Foreskin keratinocyte (primary cell): ENCODE measurements at places on chromosomes 4 and X. TPM values are rescaled to one million over a fixed set of nuclear protein-coding genes. Genes with fewer than 3 reads are reported as not detected.

Gene RADX
- total RNA-seq, result 2.9 and 3.7 TPM in 2 replicates

Gene RTL3
- not detected in 2 replicates for total RNA-seq

Gene FAM47E
- total RNA-seq, result not detected in 2 replicates

Gene HNRNPDL
- 259 and 311 TPM in 2 replicates for total RNA-seq

Gene YY2
- total RNA-seq, result 2.2 TPM in 2 replicates

Gene ANK2
- total RNA-seq, result 0.60 and 1.2 TPM in 2 replicates

Gene DKK2
- 0.32 and 0.54 TPM in 2 replicates for total RNA-seq

Gene PCDH7
- 34.5 and 43.2 TPM in 2 replicates for total RNA-seq

Gene LRCH2
- total RNA-seq, result 0.04 TPM in 1 of 2 replicates, not detected in the other

Gene CYLC1
- total RNA-seq, result not detected in 2 replicates

Gene FAM184B
- not detected in 2 replicates for total RNA-seq

Gene RENBP
- total RNA-seq, result 0.14 and 0.20 TPM in 2 replicates

Gene GSX2
- not detected in 2 replicates for total RNA-seq

Gene MAGEB6B
- not detected in 2 replicates for total RNA-seq

Gene PITX2
- 22.2 and 27.1 TPM in 2 replicates for total RNA-seq

- no peak for DNase-seq
Observed at GRCh38 chrX:67725471-67725870, 181.7 kb downstream of the AR start.

GRCh38 chrX:1205681-1206611 lies 6.5 kb downstream of the CRLF2 start:
- peak; percentile 56 for DNase-seq

GRCh38 chr4:176607807-176608206 lies 184.9 kb downstream of the VEGFC start:
- DNase-seq, result no peak

DNA sequence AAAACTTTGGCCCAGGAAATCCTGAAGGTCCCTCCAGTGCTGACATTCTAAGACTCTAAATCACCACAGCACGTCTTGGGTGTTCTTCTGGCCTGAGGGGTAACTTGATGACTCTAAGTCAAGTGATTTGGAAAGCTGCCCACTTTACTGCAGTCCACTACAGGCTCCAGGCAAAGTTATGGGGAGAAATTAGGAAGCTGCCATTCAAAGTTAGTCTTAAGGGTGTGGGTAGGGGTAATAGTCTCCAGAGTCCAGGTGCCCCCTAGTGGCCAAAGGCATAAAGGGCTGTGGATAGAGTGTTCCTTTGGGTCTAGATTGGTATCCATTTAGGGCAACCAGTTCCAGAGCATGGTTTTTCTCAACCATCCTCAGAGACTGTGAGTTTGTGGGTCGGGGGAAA lies 38.7 kb upstream of the SLC16A2 start:
- peak; percentile 72 for DNase-seq

- DNase-seq, result no peak
Observed at GRCh38 chr4:176309046-176309445, 10.7 kb upstream of the SPCS3 start.

GRCh38 chr4:159353422-159354116 lies 250.7 kb downstream of the RAPGEF2 start:
- no peak for DNase-seq

GRCh38 chr4:186068581-186069348 lies at the start of gene TLR3:
Gene TLR3, plus strand, starts transcription at chr4:186069156. Its CDS starts 7,464 bp downstream, at chr4:186076620.
- DNase-seq, result peak; percentile 37

GRCh38 chr4:100081491-100081890 lies 108.8 kb downstream of the DDIT4L start:
- DNase-seq, result no peak

GRCh38 chr4:1988327-1988724 lies 20.4 kb downstream of the NELFA start:
- DNase-seq, result no peak

DNA sequence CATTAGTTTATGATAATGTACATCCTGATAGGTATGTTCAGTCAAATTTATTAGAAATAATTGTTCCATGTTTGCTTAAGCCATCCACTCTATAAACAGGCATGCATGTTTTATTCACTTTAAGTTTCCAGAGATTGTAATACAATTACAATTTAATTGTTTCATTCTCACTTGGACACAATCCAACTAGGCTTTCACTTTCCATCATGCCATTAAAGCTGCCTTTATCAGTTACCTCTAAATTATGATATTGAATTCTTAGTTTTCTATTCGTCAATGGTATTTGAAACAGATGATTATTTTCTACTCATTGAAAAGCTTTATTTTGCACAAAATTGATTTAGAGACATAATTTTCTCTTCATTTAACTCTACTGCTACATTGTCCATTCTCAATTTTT lies 1196.3 kb downstream of the RAPGEF2 start:
- DNase-seq, result no peak

DNA sequence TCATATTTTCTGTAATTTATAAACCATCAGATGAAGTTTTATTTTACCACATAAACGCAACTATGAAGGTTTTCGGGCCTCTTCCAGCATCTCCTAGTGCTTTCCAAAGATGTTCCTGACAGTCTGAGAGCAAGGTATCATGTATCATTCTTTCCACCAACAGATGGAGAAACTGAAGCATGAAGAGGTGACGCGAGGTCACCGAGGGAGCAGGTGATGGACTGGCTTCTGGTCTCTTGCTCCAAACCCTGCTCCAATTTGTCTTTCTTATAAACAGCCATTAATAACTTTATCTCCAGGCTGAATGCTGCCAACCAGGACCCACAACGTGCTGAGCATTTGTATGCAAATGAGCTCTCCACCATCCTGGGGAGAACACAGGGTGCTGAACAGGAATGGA lies 86.3 kb upstream of the MAML3 start:
- DNase-seq, result no peak

GRCh38 chr4:71288875-71289274 lies 49.9 kb upstream of the SLC4A4 start:
- no peak for DNase-seq

- no peak for DNase-seq
Observed at GRCh38 chrX:49862093-49862492, 17.2 kb upstream of the USP27X start.

DNA sequence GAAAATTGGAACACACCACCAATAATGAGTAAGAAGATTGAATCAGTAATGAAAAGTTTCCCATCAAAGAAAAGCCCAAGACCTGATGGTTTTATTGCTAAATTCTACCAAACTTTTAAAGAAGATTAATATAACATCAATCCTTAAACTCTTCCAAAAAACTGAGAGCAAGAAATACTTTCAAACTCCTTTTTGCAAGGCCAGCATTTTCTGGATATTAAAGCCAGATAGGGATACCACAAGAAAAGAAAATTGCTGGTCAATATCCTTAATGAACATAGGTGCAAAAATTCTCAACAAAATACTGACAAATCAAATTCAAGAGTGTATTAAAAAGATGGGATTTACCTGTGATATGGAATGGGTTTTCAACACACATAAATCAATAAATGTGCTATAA lies 484.6 kb downstream of the ANKRD50 start:
- no peak for DNase-seq

DNA sequence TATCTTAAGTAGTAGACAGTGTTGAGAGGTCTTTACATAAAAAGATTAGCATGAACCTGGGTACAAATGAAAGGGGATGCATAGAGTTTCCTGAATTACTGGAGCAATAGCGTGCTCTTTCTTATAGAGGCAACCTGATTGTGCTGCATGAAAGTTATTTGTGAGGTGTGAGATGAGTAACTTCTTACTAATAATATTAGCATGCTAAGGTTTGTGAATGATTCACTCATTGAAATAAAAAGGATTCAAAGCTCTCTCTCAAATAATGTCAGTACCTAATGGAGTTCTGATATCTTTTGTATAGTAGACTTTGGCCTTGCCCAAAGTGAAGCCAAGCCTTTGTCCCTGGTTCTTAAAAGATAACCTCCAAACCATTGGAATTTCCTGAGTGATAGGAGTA lies 131.0 kb upstream of the CXXC4 start:
- DNase-seq, result no peak

- no peak for DNase-seq
Observed at GRCh38 chrX:48919360-48919841, 577 bp upstream of the PIM2 start.

GRCh38 chrX:7047951-7048350 lies 99.6 kb upstream of the STS start:
- DNase-seq, result no peak

DNA sequence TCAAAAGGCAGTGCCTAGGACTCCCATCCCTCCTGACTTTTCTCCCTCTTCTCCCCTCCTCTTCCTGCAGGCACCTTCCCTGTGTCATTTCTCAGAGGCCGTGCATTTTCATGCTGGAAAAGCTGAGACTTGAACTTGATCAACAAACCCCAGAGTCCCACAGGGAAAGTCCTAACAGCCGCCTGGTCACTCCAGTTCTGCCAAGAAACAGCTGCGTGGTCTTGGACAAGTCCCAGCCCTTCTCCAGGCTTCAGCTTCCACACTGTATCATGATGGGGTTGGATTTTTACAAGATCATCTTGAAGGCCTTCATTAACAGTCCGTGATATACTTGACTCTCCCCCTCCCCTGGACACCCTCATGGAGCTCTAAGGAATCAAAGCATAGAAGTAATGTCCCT lies 366.0 kb downstream of the BCOR start:
- no peak for DNase-seq
